ENCODE measurements at places on chromosomes 2 and 18. TPM values are rescaled to one million over a fixed set of nuclear protein-coding genes. Genes with fewer than 3 reads are reported as not detected.

The DSEL gene
- total RNA-seq: 20.8 TPM

GRCh38 chr2:231602859-231603467, 10.3 kb downstream of the TEX44 start:
- no peak for DNase-seq

DNA sequence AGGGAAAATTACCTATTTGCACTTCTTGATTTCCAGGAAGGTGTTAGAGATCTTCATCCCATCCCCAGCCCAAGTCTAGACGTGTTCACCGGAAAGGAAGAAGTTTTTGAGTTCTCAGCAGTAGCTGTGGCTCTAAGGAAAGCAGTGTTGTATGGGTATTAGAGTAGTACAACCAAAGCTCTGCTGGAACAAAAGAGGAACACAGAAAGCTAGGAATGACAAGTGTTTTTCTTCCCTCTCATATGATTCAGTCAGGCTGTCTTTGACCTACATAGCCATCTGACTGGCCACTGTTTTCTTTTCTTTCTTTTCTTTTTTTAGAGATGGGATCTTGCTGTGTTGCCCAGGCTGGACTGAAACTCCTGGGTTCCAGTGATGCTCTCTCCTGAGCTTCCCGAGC, 82.7 kb upstream of the SLC39A10 start:
- DNase-seq: no peak

- no peak for DNase-seq
Measured at GRCh38 chr2:55786280-55786679, 92.6 kb upstream of the PNPT1 start.

The GBX2 gene
- 1.3 TPM for total RNA-seq

The ANKRD30B gene
- not detected for total RNA-seq

DNA sequence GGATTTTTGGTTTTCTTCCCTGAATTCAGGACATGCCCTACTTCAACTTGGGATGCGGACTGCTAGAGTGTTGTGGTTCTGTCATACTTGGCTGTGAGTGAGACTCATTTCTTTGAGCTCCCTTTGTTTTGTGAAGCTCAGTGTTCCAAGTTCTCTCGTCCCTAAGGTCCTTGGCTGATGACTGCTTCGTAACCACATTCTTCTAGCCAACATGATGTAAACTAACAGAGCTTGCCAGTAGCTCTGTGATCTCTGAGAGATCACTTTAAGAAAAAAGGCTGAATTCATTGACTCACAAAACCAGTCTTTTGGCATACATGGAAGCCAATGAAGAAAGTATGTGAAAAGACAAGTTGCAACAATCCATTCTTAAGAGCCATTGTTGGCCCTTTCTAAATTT, 96.9 kb upstream of the MSTN start:
- no peak for DNase-seq

The IL37 gene
- not detected for total RNA-seq

The EIPR1 gene
- 40.5 TPM for total RNA-seq

The WNT6 gene
- not detected for total RNA-seq

DNA sequence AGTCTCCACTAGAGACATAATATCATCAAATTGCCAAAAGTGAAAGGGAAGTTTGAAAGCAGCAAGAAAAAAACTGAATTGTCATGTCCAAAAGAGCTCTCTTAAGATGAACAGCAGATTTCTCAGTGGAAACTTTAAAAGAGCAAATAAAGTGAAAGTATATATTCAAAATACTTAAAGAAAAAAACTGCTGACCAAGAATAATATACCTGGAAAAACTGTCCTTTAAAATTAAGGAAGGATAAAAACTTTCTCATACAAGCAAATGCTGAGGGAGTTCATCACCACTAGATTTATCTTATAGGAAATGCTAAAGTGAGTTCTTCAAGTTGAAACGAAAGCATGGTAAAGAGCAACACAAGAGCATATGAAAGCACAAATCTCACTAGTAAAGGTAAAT, 83.3 kb upstream of the SCN1A start:
- no peak for DNase-seq

The OR6B2 gene
- total RNA-seq: not detected

The DSG1 gene
- total RNA-seq: not detected

GRCh38 chr2:101223814-101224231, 28.9 kb upstream of the CNOT11 start:
- no peak for DNase-seq

All from GM23338 (cell line).